ENCODE measurements at places on chromosomes 3 and 15.

DNA sequence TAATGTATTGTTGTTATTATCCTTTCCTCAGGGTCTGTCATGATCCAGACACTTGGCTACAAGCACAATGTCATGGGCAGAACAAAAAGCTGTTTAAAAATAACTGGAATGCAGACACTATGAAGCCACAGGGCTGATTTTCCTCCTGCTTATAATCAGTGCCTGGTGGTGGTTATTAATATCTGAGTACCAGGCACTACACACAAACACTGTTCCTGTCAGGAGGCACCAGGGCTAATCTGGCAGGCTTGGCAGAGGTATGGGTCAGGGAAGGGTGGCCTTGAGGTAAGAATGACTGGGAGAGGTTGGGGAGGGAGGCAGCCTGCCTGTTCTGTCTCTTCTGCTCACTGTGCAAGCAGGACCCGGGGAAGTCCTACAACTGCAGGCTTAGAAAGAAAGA, 67.2 kb downstream of the WDR76 start:
- no peak for DNase-seq

- peak; percentile 78 for DNase-seq
Measured at GRCh38 chr3:126549861-126550487, 8.8 kb downstream of the C3orf22 start.

- DNase-seq = no peak
Measured at GRCh38 chr3:17411157-17411877, 331.1 kb downstream of the TBC1D5 start.

- no peak for DNase-seq
Measured at GRCh38 chr15:98896802-98897732, 110.5 kb downstream of the PGPEP1L start.

DNA sequence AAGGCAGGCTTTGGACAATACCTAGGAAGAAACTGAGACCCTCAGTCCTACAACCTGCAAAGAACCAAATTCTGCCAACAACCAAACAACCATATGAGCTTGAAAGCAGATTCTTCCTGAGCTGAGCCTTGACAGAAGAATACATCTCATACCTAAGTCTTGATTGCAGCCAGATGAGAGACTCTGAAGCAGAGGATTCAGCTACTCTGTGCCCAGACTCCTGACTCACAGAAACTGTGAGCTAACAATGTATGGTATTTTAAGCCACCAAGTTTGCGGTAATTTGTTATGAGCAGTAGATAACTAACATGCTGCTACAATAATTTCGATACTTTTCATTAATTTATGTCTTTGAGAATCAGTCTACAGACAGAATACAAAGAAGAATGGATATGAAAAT, 325.1 kb upstream of the CBLB start:
- DNase-seq = no peak

GRCh38 chr3:45462522-45463265, 74.3 kb downstream of the LARS2 start:
- DNase-seq = no peak

DNA sequence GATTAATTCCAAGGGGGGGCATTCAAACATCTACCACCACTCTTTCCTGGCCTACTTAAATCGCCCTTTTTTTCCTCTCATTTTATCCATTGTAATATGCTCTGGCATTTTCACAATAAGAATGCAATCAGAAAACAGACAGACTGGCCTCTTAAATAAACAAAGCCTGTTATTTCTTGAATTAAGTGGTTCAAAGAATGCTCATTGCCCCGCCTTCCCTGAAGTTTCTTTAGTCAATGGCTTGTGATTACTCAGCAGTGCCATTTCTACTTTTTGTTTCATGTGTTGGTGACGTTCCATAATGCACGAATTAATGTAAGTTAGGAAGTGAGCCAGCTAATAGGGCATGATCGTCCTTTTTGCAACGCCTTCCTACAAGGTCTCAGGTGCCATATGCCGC, 68.0 kb downstream of the FBN1 start:
- no peak for DNase-seq

- DNase-seq = no peak
Measured at GRCh38 chr3:14884665-14885064, 62.7 kb upstream of the NR2C2 start.

DNA sequence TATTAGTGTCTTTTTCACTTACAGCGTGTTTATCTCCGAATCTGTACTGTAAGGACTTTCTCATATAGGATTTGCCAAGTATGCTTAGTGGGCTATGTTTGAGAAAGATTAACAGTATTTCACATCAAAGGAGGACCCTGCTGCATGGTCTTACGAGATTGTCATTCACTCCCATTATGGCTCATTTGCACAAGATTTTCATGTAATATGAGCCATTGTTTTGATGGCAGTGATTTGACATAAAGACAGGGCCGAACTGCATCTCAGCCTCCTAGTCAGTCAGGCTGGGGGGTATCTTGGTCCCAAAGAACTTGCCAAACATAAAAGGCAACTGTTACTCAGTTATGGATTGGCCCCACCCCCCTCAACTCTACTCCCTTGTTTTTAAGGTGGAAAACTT, 205.9 kb downstream of the ZIC1 start:
- DNase-seq = no peak

DNA sequence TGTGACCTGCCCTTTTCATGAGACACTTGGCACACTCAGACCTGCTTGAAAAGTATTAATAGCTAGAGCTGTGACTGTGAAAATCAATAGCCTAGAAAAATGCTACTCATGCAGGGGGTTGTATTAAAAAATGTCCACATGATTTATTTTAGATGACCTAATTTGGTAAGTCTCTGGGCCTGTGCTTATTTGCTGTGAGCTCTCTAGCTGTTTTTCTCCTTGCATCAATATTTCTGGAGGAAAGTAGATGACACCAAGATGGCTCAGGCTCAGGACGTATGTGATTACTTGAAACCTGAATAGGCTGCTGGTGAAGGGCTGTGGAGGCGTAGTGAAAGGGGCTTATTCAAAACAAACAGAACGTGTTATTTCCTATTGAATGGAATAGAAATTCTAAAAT, 29.5 kb downstream of the KCNAB1 start:
- DNase-seq = no peak

DNA sequence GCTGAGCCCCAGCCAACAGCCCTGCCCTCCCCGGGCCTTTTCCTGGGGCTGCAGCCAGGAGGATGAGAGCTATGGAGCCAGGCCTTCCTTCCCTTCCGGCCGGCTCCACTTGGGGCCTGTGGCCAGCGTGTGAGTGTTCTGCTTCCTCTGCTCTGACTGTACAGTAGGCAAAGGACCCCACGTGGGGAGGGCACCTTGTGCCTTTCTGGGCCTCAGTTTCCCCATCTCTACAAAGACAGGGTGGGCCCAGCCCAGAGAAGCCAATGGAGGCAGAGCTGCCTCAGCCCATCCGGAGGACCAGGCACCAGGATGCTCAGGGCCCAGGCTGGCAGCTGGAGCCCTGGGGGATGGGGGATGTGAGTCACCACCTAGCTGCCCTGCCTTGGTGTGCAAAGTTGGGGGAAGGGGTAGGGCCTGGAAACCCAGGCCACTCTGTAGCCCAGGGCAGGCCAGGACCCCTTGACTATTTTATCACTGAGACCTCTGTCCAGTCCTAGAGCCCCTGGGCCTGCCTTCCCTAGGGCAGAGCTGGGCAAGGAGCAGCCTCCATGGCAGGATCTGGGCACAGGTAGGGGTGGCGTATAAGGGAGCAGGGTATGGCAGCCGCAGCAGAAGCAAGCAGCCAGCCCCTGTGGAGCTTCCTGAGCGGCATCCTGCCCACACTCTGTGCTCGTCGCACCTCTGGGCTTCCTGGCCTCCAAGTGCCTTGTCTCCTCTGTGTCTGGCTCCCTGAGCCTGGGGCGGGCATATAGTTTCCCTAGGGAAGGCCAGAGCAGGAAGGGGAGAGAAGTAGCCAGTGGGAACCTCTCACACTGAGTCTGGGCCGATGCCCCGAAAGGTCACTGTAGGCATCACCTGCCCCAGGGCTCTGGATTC, 1.8 kb downstream of the PSTPIP1 start:
- DNase-seq = peak; percentile 75

- DNase-seq = no peak
Measured at GRCh38 chr3:157375342-157375986, 61.2 kb upstream of the PTX3 start.

DNA sequence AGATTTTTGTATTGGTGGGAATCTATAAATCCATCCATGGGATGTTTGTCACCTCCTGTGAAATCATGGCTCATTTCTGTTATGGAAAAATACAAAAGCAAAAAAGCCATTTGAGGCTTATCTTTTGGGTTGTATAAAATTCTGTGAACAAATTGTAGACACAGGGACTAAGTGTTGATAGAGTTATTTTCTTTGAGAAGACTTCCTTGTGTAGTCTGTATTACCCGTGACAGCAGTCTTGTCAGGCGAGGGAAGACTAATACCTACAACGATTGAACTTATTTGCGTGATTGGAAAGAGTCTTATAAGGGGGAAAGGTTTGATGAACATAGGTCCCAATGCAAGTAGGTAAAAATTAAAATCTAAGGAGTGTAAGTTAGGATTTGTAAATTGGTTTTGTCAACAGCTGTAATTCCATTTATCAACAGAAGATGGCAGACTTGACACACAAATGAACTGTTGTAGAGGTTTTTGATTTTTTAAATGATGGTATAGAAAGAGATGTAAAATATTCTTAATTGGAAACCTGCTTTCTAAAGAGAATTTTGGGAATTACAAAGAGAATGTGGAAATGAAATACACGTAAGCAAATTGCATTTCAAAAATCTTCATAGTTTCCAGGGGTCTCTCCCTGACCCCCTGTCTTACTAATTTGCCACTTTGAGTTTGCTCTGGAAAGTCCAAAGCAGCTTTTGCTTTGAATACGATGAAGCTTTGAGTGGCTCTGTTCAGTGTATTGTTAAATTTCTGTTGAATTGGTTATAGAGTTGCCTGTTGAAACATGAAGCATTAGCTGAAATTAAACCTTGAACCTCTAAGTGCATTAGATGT, 33.2 kb downstream of the SLC25A26 start:
- no peak for DNase-seq

DNA sequence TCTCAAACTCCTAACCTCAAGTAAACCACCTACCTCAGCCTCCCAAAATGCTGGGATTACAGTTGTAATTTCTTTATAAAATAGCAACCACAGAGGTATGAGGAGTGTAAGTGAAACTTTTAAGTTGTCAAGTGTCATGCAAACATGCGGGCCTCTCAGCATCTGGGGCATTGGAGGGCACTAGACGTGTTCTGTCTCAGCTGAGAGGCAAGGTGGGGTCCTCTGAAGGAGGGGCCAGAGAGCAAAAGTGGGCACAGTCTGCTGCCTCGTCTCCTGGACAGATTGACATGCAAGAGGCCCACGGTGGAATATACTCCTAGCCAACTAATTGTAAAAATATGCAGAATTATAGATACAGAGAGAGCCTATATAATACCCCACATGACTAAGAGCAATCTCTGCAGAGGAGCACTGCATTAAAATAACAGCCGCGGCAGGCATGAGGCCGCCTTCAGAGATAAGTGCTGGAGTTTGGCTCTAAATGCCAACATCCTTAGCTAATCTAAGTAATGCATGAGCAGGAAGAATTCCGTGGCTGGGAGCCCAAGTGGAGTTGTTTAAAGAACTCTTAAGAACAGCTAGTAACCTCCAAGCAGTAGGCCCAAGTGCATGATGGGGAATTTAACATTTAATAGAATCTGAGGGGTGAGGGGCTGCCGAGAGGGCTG, 87.8 kb upstream of the RNU6-1 start:
- no peak for DNase-seq

GRCh38 chr3:71168880-71169411, 414.6 kb downstream of the FOXP1 start:
- DNase-seq = no peak

DNA sequence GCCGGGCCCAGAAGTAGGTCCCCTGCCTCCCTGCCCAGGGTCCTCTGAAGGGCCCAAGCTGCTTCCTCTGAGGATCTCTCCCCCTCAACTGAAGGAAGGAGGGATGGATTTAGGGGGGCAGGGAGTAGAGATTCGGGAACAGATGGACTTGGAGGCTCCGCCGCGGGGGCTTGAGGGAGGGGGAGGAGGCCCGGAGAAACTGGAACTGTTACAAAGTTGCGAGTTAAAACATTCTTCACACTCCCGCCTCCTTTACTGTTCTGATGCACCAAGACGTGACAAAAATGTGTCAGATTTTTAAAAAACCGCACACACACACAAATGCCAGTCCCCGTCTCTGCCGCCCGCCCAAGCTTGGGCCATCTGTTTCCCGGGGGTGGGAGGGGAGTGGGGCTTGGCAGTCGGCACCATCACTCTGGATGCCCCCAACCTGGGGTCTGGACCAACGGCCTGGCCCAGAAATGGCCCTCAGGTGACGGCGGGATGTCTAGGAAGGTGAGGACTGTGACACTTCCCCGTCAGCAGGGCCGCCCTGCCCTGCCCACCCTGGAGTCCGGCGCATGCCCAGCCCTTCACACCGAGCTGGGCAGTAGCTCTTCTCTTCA, 25.0 kb upstream of the LINGO1 start:
- no peak for DNase-seq

DNA sequence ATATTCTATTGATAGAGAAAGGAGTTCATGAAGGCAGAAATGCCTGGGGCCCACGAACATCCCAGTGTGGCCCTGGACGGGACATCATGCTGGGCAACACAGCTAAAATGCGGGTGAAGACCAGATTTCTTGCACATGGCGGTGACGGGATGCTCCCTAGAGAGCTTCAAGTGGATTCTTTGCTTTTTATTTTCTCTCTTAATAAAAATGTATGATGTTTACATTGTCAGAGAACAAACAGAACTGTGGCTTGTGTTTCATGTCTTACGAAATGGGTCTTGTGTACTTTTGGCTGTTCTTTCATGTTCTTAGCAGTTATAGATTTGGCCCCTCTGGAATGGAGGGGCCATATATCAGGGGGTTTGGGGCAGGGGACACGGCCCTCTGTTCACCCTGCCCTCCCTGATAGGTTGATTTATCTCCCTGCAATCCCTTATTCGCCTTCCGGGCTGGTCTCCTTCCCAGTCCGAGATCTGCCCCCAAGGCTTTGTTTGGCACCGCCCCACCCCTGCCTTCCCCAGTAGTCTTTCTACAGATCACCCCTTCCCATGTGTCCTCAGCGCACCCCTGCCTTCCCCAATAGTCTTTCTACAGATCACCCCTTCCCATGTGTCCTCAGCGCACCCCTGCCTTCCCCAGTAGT, 68.7 kb upstream of the CGNL1 start:
- peak; percentile 56 for DNase-seq

- DNase-seq = no peak
Measured at GRCh38 chr15:63110428-63111026, 11.1 kb upstream of the LACTB start.

DNA sequence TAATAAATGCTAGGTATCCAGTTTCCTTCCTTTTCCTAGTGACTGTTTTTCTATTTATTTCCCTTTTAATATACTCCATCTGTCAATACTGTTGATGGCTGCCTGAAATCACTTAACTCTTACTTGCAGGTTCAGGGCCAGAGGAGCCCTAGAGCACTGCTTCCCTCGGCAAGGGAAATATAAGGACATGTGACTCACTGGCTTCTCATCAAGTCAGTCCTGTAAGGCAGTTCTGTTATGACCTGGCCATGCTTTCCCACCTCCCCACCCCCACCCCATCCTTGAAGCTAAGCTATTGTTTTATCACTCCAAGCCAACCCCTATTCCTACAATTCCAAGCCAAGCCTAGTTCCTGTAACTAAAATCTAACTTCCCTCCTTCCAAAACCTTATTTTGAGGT, 800.7 kb downstream of the ROBO1 start:
- no peak for DNase-seq
